ENCODE measurements at places on chromosomes 3 and 15. TPM values are rescaled to one million over a fixed set of nuclear protein-coding genes. Genes with fewer than 3 reads are reported as not detected.

PLCB2 gene
- total RNA-seq = 109 TPM

GRCh38 chr3:22951910-22952309, 251.2 kb upstream of the UBE2E2 start:
- DNase-seq = no peak
- no peak overlapping the region for H3K4me3 ChIP-seq
- H3K36me3 ChIP-seq = no peaks in the 10 kb centered on the region
- H3K4me1 ChIP-seq = no peaks in the 10 kb centered on the region
- no peaks in the 10 kb centered on the region for H3K27me3 ChIP-seq

DNA sequence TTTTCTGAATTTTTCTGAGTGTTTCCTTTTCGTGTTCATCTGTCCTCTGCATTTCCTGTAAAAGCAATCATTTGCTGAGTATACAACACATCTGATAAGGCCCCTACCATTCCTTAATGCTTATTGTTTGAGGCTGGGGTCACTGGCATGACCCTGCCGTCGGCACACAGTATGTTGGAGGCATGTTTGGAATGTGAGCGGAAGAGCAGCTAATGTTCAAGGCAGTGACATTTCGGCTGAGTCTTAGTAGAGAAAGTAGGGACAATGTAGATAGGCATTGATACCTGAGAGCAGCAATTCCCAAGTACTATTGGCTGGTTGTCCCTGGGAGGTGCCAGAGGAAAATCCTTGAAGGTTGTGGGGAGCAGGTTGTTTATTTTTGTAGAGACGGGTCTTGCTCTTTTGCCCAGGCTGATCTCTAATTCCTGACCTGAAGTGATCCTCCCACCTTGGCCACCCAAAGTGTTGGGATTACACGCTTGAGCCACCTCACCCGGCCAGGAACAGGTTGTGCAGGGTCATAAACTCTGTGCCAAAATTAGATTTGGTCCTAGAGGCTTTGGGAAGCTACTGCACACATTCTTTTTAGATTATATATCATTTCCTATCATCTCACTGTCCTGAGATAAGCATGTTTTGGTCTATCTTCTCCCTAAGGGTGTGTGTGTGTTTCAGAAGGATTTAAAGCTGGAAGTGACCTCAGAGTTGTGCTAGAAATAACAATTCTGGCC, 13.5 kb downstream of the PTPN23 start:
- H3K36me3 ChIP-seq = peaks cover 43% of the 10 kb centered on the region
- H3K4me1 ChIP-seq = no peaks in the 10 kb centered on the region
- no peaks in the 10 kb centered on the region for H3K27me3 ChIP-seq
- H3K4me3 ChIP-seq = no peak overlapping the region
- no peak for DNase-seq

GRCh38 chr3:150922611-150923010, 17.4 kb upstream of the MINDY4B start:
- no peak overlapping the region for H3K4me3 ChIP-seq
- peaks cover 17% of the 10 kb centered on the region for H3K27me3 ChIP-seq
- no peaks in the 10 kb centered on the region for H3K36me3 ChIP-seq
- peaks cover 9% of the 10 kb centered on the region for H3K4me1 ChIP-seq

All from activated B cell treated with CpG ODN at 0.5 μM for 24 hours (primary cell).